ENCODE measurements at places on chromosomes 1 and 21.
A peak's percentile ranks its signal among the peaks of the same experiment; 100 is the strongest.

- no peak for DNase-seq
Measured at GRCh38 chr1:31681415-31681814, 22.4 kb downstream of the COL16A1 start.

DNA sequence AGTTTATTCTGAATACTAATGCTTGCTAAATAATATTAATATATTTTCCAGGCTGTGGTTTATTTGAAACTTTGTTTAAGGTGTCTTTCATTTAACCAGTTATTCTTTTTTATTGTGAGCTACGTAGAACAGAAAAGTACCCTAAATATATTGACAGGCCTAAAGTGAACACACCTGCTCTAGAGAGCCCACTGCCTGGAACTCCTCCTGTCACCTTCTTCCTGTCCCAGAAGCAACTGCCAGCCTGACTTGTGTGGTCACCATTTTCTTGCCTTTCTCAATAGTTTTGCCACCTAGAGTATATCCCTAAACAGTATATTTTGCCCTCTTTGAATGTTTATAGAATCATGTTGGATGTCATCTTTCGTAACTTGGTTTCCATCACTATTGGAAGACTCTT is 48.5 kb downstream of the SCCPDH start:
- DNase-seq, result no peak

- DNase-seq, result no peak
Measured at GRCh38 chr1:174812656-174813055, 187.1 kb upstream of the CACYBP start.

- no peak for DNase-seq
Measured at GRCh38 chr1:203225071-203225470, 4.4 kb downstream of the CHIT1 start.

GRCh38 chr1:234842726-234843641 is 233.0 kb upstream of the IRF2BP2 start:
- no peak for DNase-seq

DNA sequence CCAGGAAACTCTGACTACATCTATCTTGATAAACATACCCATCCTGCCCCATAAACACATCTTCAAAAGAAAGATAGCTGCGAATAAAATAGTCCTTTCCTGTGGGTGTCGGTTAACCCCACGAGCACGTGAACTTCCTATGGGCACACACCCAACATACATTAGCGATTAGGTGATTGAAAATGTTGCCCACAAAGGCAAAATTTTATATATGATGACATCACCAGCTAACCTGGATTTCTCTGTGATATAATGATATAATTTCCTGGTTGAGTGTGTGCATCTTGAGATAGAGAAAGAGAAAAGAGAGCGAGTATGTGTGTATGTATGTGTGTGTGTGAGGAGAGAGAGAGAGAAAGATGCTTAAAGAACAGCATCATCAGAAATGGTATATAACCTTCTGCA is 296.1 kb downstream of the PTPRC start:
- peak; percentile 67 for DNase-seq

DNA sequence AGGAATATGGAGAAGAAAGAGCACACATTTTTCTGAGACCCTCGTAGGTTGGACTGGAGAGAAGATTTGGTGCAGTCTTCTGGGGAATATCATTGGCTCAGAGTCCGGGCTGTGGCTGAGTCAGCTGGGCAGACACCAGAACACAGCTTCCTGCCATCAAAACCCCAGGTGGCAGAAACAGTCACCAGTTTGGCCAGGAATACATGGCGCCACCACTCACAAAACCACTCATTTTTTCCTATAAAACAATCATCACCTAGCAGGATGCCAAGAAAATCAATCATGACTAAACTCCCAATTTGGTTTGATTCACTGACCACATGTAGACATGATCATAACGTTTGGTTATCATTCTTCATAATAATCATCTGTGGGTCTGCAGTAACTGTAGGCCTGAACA is 178.1 kb upstream of the PBX1 start:
- DNase-seq, result no peak

- no peak for DNase-seq
Measured at GRCh38 chr21:43984905-43985689, 27.0 kb upstream of the TRAPPC10 start.

- no peak for DNase-seq
Measured at GRCh38 chr1:31669433-31669785, 24.7 kb upstream of the PEF1 start.

GRCh38 chr1:202586018-202586821 is 124.0 kb downstream of the SYT2 start:
- no peak for DNase-seq

DNA sequence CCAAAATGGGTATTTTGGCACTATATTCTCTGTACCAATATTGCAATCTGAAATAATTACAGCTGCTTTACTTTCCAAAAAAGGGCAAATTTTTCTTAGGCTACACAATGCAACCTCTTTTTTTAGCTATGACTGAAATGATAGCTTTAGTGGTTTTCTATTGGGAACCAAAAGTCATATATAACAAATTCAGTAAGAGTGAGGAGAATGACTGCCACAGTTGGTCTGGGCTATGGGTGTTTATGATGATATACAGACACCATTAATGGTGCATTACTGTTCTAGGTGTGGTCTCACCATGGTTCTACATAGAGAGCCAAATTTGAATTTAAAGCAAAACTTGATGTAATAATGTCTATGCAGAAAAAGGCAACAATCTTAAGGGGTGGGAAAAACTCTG is 72.3 kb upstream of the PTBP2 start:
- no peak for DNase-seq

DNA sequence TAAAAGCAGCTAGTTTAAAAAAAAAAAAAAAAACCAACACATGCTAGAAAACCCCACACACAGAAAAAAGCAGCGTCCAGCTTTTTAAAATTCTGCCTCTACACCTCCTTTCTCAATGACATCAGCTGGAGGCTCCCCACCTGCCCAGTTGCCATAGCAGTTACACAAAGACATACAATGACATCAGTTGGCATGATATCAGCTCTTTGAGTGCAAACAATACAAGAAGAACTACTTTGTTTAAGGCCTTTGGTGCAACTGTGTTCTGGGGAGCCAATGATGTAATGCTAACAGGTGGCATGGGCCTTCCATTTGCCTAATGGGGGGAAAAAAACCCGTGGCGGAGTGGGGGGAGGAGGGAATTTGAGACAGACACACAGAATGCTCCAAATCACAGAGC is 32.9 kb downstream of the DUSP10 start:
- peak; percentile 8 for DNase-seq

GRCh38 chr21:41366522-41367151 is 4.8 kb downstream of the MX2 start:
- DNase-seq, result peak; percentile 29

- DNase-seq, result no peak
Measured at GRCh38 chr1:202161151-202162046, 997 bp upstream of the PTPN7 start.

- no peak for DNase-seq
Measured at GRCh38 chr21:23534850-23535249, 2072.4 kb downstream of the MRPL39 start.

DNA sequence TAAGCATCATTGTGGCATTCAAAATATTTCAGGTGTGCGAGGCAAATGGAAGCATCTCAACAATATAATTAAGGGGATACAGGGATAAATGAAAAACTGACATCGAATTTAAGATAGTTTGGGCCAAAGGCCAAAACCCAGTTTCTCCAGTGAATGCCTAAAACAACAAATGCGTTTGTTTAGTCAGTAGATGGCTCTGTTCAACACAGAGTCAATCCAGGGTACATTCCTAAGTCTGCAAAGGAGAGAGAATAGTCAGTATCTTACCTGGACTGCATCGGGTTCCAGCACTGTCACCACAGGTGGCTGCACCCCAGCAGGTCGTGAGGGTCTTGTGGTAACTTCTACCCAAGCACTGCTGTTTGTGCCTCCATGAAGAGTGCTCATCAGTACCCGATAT is 321.1 kb downstream of the KCTD3 start:
- no peak for DNase-seq

DNA sequence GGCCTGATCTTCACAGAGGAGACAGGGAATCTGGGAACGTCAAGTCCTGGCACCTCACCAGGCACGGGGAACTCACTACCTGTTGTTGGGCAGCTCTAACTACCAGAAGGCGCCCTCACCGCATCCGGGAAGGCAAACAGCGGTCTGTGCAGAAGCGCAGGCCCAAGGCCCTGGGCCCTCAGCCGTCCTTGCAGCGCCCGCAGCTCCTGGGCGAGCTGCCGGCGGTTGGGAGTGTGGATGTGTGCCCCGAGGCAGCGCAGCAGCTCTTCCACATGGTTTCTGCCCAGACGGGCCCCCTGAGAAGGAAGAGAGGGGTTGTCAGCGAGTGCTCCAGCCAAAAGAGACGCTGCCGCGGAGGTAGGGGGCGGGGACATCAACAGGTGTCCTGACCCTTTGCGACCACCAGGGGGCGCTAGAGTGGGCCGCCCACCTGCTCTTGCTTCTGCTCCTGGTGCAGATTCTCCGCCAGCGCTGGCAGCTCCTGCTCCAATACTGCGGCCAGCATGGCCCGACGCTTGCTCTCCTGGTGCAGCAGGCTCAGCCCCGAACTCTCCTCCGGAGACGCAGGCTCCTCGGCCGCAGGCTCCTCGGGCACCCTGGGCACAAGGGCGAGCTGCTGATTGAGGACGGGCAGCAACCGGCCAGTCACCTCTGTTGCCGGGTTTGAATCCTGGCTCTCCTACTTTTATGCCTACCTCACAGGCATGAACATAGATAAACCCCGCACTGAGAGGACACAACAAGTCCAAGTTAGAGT is 9.3 kb downstream of the MAP3K6 start:
- DNase-seq, result peak; percentile 56

DNA sequence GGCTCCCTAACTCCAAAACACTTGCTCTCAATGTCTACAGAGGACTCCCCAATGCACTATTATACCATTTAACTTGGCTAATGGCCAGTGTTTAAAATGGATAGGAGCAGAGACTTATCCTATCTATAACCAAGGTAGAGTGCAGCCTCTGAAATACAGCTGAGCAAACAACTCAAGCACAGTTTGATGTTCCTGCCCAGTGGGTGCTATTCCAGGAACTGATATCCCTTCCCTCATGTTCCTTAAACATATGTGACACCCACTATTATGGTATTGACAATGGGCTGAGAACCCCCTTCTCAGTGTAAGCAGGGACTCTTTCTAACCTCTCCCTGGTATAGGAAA is 51.7 kb downstream of the SH3GLB1 start:
- peak; percentile 87 for DNase-seq

- DNase-seq, result peak; percentile 12
Measured at GRCh38 chr1:108570128-108570527, 10.2 kb downstream of the EEIG2 start.

DNA sequence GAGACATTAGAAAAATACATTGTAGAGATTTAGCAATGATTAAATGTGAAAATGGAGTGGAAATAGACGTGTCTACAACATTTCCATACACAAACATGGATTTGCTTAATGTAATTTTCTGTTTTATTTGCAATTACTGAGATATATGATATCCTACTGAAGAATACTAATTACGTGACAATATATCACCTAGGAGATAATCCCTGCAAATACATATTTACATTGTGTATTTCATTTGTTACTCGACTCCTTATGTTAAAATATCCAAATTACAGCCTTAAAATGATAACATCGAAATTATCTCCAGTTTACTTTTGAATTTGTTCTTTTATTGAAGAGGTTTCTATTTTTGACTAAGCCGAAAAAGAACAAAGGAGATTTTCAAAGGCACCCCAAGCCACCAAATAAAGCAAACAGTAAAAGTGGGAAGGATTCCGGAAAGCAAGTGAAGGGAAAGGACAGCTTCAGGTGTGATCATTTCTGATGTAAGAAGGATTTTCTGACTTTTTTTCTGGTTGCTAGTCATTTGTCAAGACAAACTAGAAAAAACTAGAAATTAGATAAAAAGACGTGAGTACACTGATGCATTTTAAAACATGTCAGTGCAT is 7.9 kb downstream of the LHX4 start:
- no peak for DNase-seq

GRCh38 chr1:191752342-191752741 is 405.9 kb upstream of the RGS18 start:
- DNase-seq, result peak; percentile 18

- DNase-seq, result no peak
Measured at GRCh38 chr1:19169642-19170041, 40.4 kb downstream of the UBR4 start.

All from NCI-H1417 (cell line).